Stimulated activated CD8-positive, alpha-beta memory T cell treated with anti-CD3 and anti-CD28 coated beads, Interleukin-15, amount 100 ng/mL, for 4 hours (primary cell): ENCODE measurements at places on chromosomes 16 and 17.

DNA sequence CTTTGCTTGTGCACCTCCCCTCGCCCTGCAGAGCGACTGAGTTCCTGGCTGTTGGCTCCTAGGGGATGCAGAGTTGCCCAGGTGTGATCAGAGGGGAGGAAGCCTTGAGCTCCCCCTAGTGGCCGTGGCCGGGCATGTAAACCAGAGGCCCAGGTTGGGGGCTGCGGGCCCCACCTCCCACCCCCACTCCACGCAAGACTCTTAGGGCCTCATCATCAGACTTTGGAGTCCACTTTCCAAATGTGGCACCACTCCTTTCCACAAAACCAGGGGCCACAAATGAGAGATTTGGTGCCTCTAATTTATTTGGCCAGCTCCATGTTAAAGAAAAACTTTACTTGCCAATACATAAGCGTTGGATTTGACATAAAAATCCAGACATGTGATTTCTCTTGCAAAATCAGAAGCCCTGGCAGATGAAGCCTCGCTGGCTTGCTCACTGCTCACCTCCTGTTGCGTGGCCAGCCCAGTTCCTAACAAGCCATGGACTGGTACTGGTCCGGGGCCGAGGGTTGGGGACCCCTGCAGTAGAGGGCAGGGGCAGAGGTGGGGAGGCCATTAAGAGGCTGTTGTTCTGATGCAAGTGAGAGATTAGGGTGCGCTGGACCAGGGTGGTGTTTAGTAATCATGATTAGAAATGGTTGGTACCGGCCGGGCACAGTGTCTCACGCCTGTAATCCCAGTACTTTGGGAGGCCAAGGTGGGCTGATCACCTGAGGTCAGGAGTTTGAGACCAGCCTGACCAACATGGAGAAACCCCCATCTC, 28.7 kb upstream of the GAS7 start:
- no peak for DNase-seq

DNA sequence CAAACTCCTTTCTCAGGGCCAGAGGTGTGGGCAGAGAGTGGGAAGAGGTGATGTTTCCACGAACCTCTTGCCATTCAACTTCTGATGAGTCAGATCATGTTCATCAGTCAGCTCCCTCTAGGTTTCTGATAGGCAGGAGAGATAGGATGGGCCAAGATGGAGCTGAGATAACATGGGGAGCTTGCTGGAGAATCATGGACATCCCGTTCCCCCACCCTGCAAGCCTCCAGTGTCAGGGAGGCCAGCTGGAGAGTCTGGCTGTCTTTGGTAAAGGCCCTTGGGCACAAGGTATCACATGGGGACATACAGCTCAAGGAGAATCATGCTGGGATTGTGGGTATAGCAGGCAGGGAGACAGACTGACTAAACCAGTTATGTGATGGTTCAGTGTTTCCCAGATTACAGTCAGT, 136.0 kb upstream of the IRX3 start:
- DNase-seq = no peak

DNA sequence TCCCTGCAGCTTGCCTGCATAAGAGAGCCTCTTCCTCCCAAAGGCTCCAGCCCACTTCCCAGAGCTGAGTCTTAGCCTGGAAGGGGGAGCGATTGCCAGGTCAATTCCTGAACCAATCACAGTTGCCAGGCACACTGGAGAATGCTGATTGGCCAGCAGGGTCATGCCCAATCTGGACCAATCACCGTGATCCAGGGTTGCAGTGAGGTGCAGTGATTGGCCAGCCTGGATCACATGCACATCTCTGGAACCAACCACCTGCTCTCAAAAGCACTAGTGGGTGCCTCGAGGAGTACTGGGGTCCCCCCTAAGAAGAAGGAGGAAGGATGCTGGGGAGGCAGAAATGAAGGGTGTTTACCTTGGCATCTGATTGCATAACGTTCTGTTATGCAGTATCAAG, 18.4 kb downstream of the NAGPA start:
- no peak for DNase-seq

GRCh38 chr16:67555795-67556212, 6.5 kb upstream of the CTCF start:
- no peak for DNase-seq

GRCh38 chr17:27417596-27418365, 38.5 kb upstream of the KSR1 start:
- no peak for DNase-seq

GRCh38 chr16:67538666-67539101, 10.1 kb downstream of the RIPOR1 start:
- DNase-seq = no peak

DNA sequence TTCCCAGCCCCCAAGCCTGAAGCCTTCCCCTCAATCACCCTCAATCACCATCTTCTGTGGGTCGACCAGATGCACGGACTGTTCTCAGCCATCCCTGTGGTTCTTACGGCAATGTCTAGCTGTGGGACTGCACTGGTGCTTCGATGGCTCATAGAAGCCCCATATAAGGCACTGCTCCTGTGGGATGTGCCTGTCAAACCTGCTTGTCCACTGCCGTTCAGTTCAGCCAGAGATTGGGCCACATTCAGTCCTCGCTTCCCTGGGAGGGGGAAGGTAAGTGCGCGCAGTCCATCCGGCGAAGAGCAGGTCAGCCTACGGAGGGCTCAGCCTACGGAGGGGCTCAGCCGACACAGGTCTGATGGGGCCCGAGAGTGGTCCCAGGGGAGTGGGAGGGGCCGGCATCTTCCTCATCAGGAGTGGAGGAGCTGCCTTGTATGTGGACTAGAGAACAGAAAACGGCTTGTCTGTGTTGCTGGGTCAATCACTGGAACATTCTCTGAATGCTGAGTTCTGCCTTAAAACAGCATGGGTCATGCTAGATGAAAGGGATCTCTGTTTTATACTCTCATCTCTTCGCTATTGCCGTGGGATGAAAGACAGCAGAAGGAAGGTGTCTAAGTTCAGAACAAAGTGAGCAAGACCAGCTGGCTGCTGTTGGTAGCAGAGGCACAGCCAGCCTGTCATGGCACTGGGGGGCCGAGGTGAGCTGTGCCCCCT, at the start of gene CARD14:
TSS of gene CARD14 (plus strand) at position 247 of the 717 bp plus-strand sequence. CDS start 11,409 bp downstream, outside the sequence.
- no peak for DNase-seq

- no peak for DNase-seq
Observed at GRCh38 chr17:66971264-66971663, 6.8 kb downstream of the CACNG4 start.

DNA sequence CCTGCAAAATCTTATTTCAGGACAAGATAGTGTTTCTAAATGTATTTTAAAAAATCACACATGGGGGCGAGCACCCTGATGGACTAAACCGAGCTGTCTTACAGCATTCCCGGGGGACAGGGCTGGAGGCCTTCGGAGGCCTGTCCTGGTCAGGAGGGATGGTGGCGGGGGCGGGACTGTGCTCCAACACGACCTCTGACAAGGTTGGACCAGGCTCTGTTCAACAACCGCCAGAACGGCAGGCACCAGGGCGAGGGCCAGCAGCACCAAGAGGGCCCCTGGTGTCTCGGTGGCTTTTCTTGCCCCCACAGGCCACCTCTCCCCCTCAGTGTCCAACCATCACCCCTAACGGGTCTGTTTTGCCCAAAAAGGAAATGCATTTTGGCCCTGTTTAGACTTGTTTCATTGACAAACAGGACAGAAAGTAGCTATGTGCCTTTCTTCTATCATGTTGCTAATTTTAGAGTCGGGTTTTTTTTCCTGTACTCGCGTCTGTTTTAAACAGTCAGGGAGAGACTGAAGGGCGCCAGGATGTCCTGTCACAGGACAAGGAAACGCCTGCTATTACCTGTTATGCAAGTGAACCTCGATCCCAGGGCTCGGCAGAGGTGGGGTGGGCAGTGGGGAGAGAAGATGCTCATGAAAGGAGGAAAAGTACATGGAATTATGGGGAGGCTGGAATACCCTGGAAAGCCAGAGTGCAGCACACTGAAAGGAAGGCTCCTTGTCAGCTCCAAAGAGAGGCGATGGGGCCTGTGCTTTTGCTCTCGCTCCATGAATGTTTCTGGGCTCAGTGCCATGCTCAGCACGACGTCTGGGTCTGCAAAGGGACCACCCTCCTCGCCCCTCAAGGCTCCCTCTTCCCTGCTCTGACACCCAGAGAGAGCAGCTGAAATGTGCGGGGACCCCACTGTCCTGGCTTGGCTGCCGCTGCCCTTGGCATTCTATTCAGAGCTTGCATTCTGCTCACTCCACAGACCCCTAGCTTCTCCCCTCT, 11.9 kb downstream of the TMEM204 start:
- no peak for DNase-seq

DNA sequence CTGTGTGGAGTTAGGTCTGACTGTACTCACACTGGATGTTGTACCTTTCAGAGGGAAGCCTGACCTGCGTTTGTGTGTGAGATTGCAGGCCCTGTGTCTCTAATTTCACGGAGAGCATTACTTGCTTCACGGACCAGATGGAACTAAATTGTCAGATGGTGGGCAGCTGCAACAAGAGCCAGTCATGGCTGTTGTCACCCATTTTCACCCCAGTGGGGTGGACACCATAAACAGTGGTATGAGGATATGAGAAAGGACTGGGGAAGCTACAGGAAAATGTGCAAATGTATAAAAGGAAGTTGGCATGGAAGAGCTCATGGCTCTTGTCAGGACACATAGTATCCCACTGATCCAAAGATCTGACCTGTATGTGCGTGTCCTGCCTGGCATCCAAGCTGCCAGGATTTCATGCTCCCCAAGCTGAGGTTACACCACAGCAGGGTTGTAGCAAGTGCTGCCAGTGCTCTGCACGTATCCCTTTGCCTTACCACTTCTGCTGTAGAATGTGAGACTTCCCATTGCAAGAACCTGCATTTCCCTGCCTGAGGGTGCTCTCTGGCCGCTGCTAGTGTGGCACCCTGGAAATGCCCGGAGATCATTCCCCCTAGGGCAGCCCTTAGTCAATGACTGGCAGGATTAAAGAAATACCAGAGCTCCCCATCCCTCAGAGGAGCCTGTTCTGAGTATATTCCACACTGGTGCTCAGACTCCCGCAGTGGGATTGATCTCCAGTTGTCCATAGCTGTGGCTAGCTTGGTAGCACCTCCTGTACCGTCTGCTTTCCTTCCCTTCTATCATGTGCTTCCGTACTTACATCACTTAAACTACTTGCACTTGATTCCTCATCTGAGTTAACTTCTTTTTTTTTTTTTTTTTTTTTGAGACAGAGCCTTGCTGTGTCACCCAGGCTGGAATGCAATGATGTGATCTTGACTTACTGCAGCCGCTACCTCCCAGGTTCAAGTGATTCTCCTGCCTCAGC, 70.4 kb upstream of the TANC2 start:
- DNase-seq = no peak

GRCh38 chr16:80250381-80250780, 290.4 kb upstream of the DYNLRB2 start:
- DNase-seq = no peak

DNA sequence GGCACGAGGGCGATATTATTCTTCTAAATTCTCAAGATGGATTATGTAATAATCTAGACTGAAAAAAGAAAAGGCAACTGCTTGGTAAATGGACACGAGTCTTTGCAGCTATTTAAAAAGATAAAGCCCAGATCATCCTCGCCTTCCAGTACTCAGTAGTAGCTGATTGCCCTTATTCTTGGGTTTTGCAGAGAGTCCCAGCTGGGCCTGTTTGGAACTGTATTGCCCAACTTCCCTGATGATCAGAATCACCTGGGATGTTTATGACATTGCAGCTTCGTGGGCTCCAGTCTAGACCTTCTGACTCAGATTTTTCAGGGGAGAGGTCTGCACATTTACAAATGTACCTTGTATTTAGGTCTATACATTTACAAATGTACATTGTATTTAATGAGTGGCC, 213.5 kb downstream of the RAB11FIP4 start:
- DNase-seq = no peak

DNA sequence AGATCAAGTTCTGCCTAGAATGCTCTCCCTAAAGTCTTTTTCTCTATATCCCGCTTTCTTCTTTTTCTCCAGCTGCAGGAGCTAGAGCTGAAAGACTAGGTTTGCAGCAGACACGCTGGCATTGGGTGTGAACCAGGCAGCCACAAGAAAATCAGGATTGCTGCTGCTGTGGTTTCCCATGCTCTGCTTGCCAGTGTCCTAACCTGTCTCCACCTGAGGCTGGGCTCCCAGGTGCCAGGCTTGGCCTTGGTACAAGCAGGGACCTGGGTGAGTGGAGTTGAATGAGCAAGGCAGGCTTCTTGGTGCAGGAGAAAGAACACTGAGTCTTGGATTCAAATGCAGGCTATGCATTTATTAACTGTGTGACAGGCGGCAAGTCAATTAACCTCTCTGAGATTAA, 440.3 kb upstream of the MAF start:
- DNase-seq = no peak

DNA sequence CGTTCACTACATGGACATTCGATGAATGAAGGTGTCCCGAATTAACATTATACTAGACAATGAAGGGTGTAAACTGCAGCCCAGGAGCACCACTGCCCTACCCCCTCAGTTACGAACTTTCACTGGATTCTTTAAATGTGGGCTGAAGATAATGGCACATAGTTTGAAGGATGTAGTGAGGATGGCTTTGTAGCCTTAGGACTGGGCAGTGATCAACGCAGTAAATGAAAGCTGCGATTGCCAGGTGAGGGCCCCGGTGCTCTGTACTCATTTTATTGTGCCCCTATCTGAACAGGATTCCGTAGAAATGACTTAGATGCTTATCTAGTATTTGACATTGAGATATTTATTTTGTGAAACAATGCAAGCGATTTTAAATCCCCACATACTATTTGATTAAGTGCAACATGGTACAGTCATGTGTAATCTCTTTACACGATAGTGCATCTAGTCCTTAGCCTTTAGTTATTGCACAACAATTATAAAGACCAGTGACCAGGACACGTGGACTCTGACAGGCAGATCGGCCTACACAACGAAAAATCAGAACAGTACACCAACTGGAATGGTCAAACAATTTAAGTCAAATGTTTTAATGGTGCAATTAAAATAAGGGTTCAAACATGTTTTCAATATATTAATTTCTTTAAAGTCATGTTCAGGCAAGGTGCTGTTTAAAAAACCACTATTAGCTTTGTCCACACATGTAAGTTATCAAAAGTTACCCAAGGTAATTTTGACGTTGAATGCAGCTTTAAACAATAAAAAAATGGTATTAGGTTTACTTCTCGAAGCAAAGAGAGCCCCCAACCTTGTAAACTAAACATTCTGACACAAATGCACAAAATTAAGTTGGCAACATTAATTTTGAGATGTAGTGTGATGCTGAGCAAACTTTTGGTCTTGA, 17.4 kb upstream of the ERN1 start:
- DNase-seq = no peak

- DNase-seq = no peak
Observed at GRCh38 chr17:10661437-10661836, 4.3 kb upstream of the MYH3 start.
